Fibroblast of lung (primary cell): ENCODE measurements at places on chromosomes 1 and 21. TPM values are rescaled to one million over a fixed set of nuclear protein-coding genes. Genes with fewer than 3 reads are reported as not detected.

Gene KCNA3
- total RNA-seq = 3.3 and 5.6 TPM in 2 replicates

Gene TRPM2
- not detected in 2 replicates for total RNA-seq

Gene NTMT2
- total RNA-seq = not detected in 2 replicates

Gene IGSF3
- under 0.01 TPM in 2 replicates for total RNA-seq

Gene ZNF593OS
- not detected in 2 replicates for total RNA-seq

Gene DPH2
- 9.1 and 12.8 TPM in 2 replicates for total RNA-seq

Gene NES
- total RNA-seq = 44.2 and 87.4 TPM in 2 replicates

Gene DNALI1
- 3.6 and 5.0 TPM in 2 replicates for total RNA-seq

Gene CYYR1
- total RNA-seq = 0.17 and 0.26 TPM in 2 replicates

Gene OR2L8
- 0.17 TPM in 1 of 2 replicates, not detected in the other for total RNA-seq

Gene DTL
- 0.26 and 2.8 TPM in 2 replicates for total RNA-seq

Gene HAPLN2
- total RNA-seq = not detected in 2 replicates

Gene S100A1
- total RNA-seq = 0.17 TPM in 1 of 2 replicates, not detected in the other

Gene RXRG
- total RNA-seq = under 0.01 and 0.26 TPM in 2 replicates

Gene TNN
- total RNA-seq = not detected in 2 replicates
